Renal pelvis (tissue), 12 donors: ENCODE measurements at places on chromosomes 6 and 20. TPM values are rescaled to one million over a fixed set of nuclear protein-coding genes. Genes with fewer than 3 reads are reported as not detected.

The MTO1 gene
- 26.1 TPM for polyA plus RNA-seq

DNA sequence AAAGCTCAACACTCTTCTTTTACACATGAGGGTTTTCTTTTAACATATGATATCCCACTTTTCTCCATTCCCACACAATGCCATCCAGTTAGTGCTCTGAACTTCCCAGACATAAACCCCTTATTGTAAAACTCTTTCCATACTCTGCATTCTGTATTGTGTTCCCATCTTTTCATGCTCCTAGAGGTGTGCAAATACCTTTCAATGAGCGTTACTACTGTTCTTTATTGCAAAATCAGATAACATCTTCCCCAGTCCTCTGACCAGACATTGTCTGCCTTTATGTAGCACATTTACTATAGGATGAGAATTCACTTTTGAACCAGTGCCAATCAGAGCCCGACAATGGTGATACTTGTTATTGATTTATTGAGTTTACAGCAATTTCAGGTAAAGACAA is 296.2 kb downstream of the GRIK2 start:
- DNase-seq, result no peak

DNA sequence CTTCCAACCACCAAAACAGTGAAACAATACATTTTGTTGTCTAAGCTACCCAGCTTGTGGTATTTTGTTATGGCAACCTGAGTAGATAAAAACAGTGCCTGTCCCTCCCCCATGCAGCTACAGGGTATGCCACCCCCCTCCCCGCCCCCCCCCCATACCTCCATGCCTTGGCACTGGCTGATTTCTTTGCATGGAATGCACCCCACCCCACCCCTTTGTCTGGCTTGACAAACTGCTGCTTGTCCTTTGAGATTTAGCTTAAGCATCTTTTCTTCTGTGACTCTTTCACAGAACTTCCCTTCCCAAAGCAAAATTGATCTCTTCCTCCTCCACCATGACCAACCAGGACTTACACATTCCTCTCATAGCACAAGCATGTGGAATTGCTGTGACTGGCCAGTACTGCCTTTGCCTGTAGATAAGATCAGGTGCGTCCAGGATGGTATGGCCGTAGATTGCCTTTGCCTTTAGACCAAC is 64.6 kb upstream of the ADGRF1 start:
- no peak for DNase-seq

DNA sequence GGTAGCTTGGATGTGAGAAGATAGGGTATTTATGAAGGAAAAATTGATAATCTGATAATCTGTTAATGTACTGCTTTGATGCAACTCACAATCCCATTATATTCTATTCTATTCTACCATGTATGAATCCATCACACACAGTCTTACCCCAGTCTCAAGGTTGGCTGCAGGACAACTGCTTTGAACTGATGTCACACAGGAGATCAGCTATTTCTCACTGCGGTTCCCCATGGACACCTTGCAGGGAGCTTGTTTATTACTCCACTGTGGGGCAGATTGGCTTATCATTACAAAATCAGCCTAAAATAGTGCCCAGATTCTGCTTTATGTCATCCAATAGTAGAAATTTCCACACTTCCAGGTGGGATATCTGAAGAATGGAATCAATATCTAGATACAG is 61.0 kb upstream of the HS3ST5 start:
- no peak for DNase-seq

The CALHM4 gene
- polyA plus RNA-seq, result 1.5 TPM

DNA sequence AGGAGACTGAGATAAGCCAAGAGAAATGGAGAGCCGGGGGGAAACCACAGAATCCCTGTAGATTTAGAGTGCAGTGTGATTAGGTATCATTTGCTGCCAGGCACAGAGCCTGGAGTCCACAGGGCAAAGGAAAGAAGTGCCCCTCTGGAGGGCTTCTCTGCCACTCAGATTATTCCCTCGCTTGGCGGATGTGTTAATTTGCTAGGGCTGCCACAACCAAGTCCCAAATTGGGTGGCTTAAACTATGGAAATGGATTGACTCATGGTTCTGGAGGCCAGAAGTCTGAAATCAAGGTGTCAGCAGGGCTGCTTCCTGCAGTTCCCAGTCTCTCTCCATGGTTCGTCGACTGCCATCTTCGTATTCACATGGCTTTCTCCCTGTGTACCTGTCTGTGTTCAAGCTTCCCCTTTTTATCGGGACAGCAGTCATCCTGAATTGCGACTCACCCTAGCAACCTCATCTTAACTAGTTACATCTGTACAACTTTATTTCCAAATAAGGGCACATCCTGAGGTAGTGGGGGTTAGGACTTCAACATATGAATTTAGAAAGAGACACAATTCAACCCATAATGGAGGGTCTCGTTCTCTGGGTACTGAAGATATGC is 122.2 kb downstream of the ANKRD60 start:
- DNase-seq, result no peak

The HCRTR2 gene
- polyA plus RNA-seq, result 0.23 TPM

- no peak for DNase-seq
These were observed 441.7 kb upstream of the JARID2 start for GRCh38 chr6:14804001-14804784.

The SKIC2 gene
- polyA plus RNA-seq, result 54.8 TPM

The VWA7 gene
- polyA plus RNA-seq, result 14.0 TPM

DNA sequence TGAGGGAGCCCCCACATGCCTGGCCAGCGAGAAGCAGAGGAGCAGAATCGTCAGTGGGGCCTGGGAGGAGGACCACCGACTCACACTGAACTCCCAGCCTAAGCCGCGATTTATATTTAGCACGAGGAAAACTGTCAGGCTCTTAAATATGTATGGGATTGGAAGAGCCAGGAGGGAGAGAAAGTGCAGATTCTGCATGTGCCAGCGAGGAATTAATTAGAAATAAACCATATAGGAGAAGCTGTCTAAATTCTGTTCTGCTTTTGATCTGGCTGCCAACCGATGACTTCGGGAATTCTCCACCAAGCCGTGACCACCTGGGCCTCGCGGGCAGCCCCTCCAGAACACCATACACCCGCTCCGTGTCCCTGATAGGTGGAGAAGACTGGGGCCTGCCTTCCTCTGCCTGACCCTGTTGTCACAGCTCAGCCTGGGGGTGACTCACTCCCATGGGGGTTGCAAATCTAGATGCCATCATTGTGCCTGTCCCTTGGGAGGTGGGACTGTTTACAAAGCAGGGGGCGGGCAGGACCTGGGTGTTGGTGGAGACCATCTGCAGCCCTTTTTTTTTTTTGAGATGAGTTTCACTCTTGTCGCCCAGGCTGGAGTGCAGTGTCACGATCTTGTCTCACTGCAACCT is 91.1 kb upstream of the PMEPA1 start:
- no peak for DNase-seq

DNA sequence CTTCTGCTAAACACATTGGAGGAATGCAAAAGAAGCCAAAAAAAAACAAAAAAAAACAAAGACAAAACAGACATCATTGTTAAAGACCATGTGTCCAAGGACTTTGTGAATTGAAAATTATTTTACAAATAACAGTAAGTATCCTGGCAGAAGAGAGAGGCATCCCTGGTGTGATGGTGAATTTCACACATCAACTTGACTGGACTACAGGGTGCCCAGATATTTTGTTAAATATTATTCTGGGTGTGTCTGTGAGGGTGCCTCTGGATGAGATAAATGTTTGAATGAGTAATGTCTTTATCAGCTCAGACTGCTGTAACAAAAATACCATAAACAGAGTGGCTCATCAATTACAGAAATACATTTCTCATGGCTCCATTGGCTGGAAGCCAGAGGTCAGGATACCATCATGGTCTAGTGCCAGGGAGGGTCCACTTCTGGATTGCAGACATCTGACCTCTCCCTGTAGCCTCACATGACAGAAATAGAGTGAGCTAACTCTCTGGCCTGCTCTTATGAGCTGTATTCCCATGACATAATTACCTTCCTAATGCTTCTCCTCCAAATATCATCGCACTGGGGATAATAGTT is 12.2 kb upstream of the C6orf118 start:
- DNase-seq, result no peak

The HS3ST5 gene
- polyA plus RNA-seq, result 0.96 TPM

DNA sequence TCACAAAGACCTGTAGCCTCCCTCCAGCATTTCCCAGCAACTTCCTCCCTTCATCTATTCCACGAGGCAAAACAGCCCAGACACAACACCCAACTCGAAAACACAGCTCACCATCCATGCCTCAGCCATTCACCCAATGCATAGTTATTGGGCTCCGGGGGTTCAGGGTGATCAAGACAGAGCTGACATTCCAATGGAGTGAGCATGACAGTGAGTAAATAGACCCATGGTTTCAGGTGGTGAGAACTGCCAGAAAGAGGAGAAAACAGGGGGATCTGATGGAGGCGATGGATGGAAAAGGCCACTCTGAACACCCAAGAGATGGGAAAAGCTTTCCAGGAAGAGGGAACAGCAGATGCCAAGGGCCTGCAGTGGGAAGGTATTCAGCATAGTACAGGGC is 5.9 kb downstream of the CASS4 start:
- DNase-seq, result no peak

The NHSL1 gene
- 15.2 TPM for polyA plus RNA-seq

The TOX2 gene
- polyA plus RNA-seq, result 5.1 TPM

- DNase-seq, result no peak
These were observed 149.9 kb downstream of the RALGAPA2 start for GRCh38 chr20:20562507-20562906.

DNA sequence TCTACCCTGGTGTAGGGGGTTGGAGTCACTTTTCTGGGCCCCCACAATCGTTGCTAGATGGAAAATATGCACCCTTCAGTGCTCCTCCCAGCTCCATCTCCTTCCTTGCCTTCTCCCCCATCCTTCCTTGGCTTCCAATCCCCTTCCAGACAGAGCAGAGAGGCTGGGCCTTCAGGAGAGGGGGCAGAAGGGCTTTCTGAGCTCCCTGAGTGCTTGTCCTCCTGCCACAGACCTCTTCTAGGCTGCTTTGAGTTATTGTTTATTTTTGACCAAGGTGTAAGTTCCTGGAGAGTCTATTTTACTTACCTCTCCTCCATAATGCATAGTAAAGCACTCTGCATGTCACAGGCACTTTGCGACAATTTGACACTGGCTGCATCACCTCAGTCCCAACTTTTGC is 96.4 kb upstream of the CNKSR3 start:
- DNase-seq, result no peak

The TINAG gene
- polyA plus RNA-seq, result 30.2 TPM

DNA sequence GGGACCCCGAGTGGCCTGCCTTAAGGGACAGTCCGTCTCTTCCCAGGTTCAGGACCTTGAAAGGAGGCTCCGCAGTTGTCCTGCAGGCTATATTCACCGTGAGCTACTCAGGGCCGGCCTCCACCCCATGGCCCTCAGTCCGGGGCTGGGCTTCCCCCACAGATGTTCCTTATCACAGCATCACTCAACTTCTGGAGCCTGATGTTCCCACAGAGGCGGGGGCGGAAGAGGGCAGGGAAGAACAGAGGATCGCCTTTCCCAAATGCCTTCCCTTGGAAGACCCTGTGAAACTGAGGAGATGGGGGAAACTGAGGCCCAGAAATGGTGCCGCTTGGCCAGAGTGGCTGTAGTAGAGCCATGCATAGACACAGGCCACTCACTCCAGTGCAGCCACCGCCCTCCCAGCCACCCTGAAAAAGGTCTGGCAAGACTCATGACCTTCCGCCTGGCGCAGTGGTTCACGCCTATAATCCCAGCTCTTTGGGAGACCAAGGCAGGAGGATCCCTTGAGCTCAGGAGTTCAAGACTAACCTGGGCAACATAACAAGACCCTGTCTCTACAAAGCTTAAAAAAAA is 4.3 kb upstream of the COX4I2 start:
- no peak for DNase-seq
